ENCODE measurements at places on chromosomes 13 and 19.

- no peak for DNase-seq
Measured at GRCh38 chr13:99961636-99962035, 9.9 kb downstream of the ZIC5 start.

DNA sequence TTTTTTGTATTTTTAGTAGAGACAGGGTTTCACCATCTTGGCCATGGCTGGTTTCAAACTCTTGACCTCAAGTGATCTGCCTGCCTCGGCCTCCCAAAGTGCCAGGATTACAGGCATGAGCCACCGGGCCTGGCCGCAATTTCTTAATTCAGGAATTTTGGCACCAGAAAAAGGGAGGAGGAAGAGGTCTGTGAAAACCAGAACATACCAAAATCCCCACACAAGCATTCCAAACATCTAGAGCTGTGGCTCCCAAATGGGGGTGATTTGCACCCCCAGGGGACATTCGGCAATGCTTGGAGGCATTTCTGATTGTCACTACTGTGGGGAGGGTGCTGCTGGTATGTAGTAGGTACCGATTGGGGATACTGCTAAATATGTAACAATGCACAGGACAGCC lies 40.2 kb upstream of the ABCC4 start:
- DNase-seq, result no peak

GRCh38 chr19:17105556-17105955 lies 30.0 kb downstream of the MYO9B start:
- no peak for DNase-seq

GRCh38 chr13:40315416-40316064 lies 350.9 kb downstream of the FOXO1 start:
- peak; percentile 69 for DNase-seq

- no peak for DNase-seq
Measured at GRCh38 chr19:38318660-38319059, 985 bp upstream of the KCNK6 start.
